Activated gamma-delta T cell treated with anti-CD3 and anti-CD28 coated beads, Interleukin-2, amount 50 U/mL, for 16 hours (primary cell): ENCODE measurements at places on chromosomes 3 and 15.

GRCh38 chr3:100113723-100114412 lies 433 bp downstream of the FILIP1L start:
- no peak for DNase-seq

GRCh38 chr15:44300572-44300971 lies 12.1 kb downstream of the GOLM2 start:
- DNase-seq: no peak

DNA sequence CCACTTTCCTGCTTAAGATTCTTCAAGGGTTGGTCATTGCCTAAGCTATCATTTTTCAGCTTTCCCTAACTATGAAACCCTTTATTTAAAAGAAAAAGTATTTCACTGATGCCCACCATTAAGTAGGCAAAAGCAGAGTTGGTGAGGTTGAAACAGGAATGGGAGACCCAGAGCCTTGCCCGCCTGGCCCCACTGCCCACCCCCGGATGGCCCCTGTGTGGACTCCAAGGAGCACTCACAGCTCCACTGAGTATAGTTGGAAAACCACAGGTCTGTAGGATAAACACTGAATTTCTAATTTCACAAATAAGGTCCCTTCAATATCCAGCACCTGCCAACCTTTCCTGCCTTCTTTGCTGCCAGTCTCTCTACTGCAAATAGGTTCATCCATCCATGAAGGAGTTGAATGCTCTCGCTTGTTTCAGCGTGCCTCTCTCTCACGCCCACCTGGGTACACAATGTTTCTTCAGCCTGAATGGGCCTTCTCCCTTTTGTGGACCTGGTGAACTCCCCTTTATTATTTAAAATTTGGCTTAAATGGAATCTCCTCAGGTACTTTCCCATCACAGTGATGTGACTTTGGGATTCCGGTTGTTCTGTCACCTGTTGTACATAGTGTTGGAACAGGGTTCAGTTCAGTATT lies 8.7 kb upstream of the ACAP2 start:
- DNase-seq: no peak

DNA sequence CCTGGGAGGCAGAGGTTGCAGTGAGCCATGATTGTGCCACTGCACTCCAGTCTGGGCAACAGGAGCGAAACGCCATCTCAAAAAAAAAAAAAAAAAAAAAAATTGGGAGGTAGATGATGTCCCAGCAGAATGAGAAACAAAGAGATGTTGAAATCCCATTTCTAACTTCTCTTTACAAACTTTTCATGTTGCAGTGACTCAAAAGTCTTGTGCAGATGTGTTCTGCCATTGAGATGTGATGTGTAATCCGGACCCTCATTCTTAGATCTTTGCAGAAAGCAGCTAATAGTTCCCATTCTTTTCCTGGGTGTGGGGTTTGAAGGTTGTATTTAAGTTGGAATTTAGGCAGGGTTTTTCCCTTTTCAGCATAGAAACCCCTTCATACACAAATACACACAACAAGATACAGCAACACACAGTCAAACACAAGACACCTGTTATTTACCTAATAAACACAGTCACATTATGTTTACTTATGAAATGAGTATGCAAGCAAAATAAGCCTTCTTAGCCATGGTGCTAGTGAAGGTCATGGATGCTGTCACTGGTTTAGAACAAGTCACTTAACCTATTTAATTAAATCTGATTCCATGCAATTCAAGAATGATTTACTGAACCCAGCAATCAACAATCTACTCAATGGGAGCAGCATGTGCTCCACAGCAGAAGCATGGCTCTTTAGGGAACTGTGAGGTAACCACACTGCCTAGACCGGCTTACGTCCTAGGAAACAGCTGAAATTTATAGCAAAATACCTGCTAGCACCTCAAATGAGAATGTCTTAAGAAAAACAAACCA lies 14.9 kb downstream of the SIAH2 start:
- DNase-seq: no peak

DNA sequence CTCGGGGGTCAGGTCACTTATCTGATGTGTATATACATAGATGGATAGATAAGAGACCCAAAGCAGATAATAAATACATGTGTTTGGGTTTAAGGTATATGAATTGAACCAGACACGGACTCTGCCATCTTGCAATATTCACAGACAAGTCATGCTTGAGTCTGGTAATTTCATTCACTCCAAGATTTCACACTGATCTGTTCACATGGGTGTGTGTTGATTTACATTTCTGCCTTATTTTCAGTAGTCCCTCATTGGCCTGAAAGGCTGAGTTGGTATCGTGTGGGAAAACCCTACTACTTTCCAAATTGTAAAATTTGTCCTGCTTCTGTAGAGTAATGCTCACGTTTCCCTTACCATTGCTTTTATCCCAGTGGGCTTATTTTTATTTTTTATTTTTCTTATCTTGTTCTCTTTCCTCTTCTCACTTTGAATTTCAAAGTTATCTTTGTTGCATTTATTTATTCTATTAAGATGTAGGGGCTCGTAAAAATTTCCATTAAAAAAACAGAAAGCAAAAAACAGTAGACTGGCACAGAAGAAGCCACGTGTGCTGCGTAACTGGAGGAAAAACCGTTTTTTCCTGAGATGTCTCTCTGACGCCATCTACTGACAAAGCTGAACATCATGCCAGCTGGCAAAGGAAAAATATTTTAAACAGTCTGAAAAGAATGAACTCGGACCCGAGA lies 10.8 kb upstream of the MFSD1 start:
- no peak for DNase-seq

- DNase-seq: no peak
Observed at GRCh38 chr3:122993124-122993978, 34.2 kb downstream of the SEMA5B start.

DNA sequence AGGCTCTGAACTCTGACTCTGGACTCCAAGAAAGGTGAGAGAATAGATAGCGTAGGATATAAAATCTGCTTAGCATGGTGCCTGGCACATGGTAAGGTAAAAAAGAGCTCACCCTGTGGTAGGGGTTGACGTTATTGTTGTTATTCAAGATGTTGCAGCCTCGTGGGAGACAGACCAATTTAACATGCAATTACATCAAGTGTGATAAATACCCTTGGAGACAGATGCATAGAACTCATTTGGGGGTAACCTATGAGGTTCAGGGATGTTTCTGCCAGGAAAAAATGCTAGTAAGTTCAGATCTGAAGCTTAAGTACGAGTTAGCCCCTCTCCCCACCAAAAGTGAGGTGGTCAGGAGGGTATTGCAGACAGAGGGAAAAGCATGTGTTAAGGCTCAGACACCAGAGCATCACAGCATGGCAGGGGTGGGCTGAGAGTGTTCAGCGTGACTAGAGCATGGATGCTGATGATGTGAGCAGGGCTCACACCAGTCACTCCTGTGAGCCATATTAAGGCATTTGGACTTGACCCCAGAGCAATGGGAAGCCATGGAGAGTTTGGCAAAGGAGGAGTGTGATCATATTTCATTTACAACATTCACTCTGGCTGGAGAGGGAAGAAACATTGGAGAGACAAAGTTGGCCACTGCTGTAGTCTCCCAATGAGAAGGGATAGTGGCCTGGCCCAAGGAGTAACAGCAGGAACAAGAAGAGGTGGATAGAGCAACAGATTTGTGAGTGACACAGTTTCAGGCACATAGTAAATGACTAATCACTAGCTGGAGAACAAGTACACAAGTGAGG lies 181.0 kb downstream of the UACA start:
- DNase-seq: no peak

DNA sequence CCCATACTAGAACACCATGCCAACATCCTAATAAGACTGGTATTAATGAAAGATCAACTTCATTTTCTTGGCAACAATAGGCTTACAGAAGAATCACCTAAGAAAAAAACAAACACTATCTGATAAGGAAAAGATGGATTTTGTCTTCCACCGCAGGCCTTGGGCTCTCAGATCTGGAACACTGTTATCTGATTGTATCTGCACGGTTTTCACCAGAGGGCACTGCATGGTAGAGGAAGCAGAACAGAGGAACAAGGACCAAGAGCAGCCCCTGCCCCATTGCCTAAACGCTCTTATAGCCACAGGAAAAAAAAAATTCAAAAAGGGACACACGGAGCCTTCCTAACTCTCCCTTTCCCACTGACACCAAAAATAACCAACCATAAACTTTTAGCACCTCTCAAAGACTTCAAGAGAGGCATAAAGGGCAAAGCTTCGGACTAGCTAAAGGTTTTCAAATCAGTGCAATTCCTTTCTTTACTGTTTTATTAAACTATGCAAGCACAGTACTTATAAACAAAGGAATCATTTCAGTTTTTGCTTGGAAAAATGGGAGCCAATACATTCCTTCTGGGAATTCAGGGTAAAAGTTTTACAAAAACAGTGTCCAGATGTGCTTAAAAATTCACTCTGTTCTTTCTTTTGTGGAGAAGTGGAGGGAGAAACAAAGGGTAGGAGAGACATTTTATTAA lies 23.3 kb downstream of the IL17RD start:
- no peak for DNase-seq

- DNase-seq: no peak
Observed at GRCh38 chr15:82790321-82790720, 15.5 kb downstream of the FSD2 start.

GRCh38 chr15:93826790-93827189 lies 404.6 kb upstream of the MCTP2 start:
- no peak for DNase-seq

- DNase-seq: no peak
Observed at GRCh38 chr15:57012556-57012955, 94.1 kb downstream of the TCF12 start.

DNA sequence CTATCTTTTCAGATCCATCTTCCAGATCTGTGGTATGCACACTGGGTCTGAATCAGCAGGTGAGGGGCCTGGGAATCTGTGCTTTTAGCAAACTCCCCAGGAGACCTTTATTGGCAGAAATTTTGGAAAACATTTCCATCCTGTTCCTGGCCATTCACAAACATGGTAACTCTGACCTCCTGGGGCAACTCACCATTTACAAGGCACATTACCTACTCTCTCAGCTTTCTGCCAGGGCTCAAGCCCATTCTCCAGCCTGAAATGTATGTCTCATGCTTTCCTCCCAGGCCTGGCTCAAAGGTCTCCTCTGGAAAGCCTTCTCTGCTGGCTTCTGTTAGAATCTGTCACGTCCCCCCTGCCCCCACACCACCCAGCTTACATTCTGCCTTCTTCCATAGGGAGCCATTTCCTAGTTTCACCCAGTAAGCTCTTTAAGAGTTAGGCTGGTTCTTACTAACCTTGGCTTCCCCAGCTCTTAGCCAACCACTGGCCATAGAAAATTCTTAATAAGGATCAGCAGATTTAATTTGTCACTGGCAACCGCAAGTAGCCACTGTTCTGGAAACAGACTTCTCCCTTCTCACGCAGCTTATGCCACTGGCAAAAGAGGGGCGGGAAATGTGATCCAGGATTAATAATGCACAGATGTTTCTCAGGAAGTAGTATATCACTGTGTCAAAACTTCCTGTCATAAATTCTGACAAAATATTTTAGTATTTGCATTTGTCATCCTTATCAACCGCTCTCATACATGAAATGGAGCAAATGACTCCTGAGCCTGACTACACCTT lies 55.0 kb downstream of the RORA start:
- DNase-seq: no peak
